Fibroblast of skin of left quadriceps (primary cell): ENCODE measurements at places on chromosomes 7 and 10.

- DNase-seq: no peak
Measured at GRCh38 chr10:58189269-58189668, 78.4 kb downstream of the IPMK start.

GRCh38 chr7:72805526-72806494, 22.2 kb downstream of the TYW1B start:
- DNase-seq: peak; percentile 55

DNA sequence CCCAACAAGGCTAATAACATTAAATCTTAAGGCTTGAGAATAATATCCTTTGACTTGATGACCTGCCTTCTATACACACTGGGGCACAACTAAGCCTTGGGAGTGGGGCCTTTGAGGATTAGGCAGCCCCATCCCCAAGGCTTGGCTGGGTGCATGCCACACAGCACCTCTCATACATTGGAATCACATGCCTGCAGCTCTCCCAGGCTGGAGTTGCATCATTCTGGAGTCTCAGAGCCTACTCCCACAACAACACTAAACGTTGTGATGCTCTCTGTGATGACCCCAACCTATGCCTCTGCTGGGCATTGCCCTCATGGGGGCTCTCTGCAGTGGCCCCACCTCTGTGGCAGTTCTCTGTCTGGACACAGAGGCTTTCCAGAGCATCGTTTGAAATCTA, 31.9 kb upstream of the SGCE start:
- DNase-seq: no peak

- DNase-seq: no peak
Measured at GRCh38 chr10:97019213-97019844, 166.4 kb downstream of the SLIT1 start.

DNA sequence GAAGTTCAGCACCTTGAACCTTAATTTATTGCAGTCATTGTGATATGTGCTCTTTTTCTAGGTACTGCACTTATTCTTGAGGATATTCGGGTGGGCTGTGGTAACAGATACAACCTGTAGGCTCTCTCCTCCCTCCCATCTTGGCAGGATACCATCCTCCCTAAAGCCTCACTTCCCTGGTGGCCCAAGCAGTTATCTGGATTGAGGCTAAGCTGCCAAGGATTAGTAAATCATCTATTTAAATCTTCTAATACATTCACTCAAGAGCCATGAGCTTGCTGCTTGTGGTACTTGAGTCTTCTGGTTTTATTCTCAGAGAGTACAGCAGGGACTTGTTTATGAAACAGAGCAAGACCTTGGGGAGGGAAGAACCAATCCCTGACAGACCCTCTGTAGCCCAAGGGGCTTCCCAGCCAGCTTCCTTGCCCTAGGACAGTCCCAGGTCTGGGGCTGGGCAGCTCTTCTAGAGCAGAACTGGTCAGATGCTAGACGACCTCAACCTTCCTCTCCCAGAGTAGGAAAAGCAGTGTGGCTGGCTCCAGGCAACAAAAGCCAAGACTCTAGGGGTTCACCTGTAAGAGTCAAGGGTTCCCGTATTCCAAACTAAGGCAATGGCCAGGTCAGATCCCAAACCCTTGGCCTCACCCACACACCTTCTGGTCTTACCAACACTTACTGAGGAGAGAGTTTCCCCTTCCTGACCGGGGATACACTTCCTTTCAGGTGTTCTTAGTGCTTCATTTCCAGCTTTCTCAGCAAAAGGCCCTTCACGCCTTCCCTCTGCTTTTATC, 21.3 kb downstream of the WNT8B start:
- no peak for DNase-seq

DNA sequence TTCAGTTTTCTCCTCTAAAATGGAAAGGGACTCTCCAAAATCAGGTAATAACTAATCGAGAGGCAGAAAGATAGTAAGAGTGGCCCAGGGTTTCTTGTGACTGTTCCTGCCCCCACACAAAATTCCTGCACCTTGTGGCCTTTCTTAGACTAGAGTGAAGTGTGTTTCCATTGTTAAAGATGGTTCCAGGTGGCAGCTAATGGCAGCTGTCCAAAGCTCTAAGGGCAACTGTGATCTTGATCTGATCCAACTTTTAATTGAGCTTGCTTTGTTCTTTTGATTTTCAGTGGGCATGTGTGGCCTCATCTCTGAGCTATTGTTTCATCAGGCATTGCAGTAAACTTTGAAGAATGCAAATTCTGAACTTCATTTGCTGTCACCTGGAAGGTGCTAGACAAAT, 19.4 kb downstream of the ACSL5 start:
- DNase-seq: no peak

DNA sequence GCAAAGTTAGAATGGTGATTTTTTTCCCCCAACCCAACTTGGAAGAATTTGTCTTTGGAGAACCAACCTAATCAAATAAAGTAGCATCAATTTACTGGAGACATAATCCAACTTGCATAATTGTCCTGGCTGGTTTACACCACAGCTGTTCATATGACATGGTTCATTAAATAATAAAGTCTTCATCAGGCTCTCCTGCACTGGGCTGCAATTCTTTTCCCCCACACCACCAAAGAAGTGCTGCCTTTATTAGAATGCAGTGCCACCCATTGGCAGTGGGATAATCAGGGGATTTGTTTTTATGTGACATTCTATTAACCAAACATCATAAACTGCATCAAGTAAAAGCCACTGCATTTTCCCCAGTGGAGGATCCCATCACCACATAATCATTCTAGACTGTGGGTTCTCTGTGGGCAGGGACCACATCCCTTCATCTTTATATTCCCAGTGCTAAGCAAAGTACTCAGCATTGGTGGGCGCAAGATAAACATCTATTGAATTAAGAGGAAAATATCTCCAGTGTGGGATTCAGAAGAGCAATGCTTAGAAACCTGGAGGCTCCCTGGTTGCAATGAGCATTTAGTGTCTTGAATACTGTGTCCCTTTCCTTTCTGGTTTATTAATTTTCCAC, 322.0 kb downstream of the KCNMA1 start:
- DNase-seq: no peak

DNA sequence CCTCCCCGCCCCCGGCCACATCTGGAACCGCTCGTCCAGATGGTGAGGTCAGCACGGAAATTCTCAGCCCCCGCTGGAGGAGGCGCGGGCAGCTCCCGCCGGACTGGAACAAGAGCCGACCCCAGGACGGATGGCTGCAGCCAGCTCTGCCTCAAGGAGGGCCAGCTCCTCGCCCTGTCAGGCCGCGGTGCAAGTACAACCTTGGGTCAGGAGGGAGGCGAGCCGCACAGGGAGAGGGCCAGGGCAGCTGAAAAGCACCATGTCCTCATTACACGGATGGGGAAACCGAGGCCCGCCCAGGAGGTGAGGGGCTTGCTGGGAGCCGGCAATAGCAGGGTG, 3.8 kb upstream of the GRIFIN start:
- DNase-seq: no peak

- DNase-seq: no peak
Measured at GRCh38 chr7:18016547-18017444, 10.8 kb downstream of the PRPS1L1 start.

GRCh38 chr10:79047875-79048638, 20.7 kb upstream of the ZMIZ1 start:
- DNase-seq: no peak

- no peak for DNase-seq
Measured at GRCh38 chr7:4042402-4043045, 639.6 kb upstream of the FOXK1 start.

DNA sequence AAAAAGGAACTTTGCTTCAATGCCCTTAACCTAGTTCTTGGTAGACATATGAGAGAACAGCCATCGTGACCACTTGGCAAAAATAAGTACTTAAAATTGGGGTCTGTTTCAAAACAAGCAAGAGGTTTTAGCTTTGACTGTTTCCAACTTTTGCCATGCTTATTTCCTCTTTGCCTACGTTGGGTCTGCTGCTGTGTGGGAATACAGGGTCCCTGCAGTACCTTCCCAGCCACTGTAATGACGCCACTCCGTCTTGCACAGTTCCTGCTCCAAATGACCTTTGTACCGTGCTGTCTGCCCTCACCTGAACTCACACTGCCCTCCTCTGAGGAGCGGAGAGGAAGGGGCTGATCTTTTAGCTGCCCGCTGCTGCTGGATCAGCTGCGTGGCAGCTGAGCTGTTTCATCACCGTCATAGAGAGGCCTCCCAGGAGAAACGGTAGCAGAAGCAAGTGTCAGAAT, 133.1 kb downstream of the MAPK8 start:
- DNase-seq: no peak

- no peak for DNase-seq
Measured at GRCh38 chr7:151254316-151254715, 5.8 kb upstream of the SMARCD3 start.

DNA sequence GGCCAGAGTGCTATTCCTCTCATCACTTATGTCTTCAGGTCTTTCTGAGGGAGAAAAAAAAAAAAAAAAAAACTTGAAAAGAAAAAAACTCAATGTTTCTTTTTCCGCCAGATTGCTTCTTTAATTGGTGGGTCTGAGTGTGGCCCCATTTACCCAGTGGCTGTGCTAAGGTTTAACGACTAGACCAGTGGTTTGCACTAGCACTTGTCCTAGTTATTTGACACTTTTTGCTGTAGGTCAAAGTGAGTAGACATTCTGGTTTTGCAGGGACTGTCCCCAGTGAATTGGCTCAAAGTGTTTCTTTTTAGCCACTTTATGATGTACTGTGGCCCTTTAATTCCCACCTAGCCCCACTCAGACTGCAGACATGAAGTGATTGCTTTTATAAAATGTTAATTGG, 273.3 kb downstream of the PTEN start:
- DNase-seq: no peak

GRCh38 chr7:150397346-150398107, 18.4 kb downstream of the ZNF775 start:
- no peak for DNase-seq

GRCh38 chr10:104246976-104247375, 7.7 kb upstream of the GSTO1 start:
- no peak for DNase-seq

- DNase-seq: peak; percentile 47
Measured at GRCh38 chr10:95445223-95445836, 115.8 kb downstream of the SORBS1 start.

GRCh38 chr7:139915864-139916716, 87.0 kb downstream of the TBXAS1 start:
- peak; percentile 95 for DNase-seq

DNA sequence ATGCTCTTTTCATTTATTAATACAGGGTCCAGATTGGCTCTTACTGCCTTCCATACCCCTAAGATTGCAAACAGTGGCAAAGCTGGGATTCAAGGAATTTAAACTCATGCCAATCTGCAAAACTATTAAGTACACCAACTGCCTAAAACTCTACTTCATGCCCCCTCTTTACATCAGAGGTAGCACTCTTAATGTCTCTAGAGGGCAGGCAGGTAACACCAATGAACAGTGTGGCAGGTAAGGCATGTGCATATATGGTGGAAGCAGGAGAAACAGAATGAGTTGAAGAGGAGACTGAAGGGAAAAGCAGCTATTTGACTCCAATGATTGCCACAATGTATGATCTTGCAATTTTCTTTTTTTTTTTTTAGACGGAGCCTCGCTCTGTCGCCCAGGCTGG, 156.7 kb downstream of the BTAF1 start:
- no peak for DNase-seq

GRCh38 chr10:62268027-62268398, 631 bp downstream of the RTKN2 start:
- no peak for DNase-seq

- no peak for DNase-seq
Measured at GRCh38 chr10:30088178-30088577, 28.8 kb upstream of the JCAD start.

GRCh38 chr7:31100445-31100844, 48.3 kb downstream of the ADCYAP1R1 start:
- peak; percentile 27 for DNase-seq

- no peak for DNase-seq
Measured at GRCh38 chr10:58546722-58547445, 34.2 kb downstream of the BICC1 start.

DNA sequence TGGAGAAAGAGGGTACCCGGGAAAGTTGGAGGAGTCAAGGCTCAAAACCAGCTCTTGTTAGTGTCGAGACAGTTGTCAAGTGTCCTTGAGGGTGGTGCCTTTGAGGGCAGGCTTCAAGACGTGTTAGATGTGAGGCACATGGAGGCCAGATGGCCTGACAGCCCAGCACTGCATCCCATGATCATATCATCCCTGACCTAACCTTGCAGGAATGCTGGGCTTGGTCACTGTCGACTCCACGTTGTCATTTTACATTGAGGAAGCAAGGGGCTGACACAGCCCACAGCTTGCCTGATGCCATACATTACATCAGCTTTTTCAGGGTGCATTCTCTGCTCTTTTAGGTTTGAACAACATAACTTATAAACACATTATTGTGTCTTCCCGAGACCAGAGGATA, 114.1 kb downstream of the ABCA13 start:
- no peak for DNase-seq

DNA sequence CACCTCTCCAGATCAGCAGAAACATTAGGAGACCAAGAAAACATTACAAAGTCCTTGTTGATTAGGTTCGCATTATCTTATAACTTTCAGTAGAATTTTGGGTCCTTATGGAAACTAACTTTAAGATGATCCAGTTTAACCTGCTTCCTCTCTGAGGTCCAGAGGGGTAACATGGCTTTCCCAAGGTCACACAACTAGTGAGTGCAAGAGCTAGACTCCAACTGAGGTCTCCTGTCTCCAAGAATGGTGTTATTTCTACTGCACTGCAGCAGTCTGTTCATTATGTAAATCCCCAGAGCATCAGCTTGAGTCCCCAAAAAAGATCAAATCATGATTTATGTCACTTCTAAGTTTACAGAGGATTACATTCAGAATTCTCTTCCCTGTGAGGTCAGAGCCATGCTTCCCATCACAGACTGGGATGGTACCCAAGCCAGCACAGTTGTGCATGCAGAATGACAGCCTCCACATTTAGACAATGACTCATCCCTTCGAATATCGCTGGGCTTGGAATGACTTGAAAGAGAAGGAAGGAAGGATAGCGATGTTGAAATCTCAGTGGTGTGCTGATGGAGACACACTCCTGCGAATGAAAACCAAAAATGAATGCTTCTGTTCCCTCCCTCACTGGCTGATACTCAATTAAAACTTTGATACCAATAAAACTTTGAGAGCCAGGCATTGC, 163.1 kb upstream of the PLXNA4 start:
- peak; percentile 96 for DNase-seq

- peak; percentile 48 for DNase-seq
Measured at GRCh38 chr7:27110186-27111031, 7.9 kb upstream of the HOXA2 start.

DNA sequence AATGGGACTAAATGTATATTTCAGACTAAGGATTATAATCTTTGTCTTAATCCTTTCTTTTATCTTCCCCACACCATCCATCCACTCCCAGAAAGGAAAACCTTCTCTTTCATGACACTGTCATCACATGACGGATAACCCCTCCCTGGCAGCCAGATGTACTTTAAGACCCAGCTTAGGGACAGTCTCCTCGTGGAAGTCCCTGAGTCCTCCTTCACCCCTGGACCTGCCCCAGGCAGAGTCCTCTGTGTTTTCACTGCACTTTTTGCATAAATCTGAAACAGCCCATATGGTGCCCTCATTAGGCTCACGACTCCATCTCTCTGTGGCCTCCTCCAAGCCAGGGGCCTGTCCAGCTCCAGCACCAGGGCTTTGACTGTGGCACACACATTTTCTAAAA, 16.0 kb downstream of the NRAP start:
- no peak for DNase-seq
